Hypothalamus (tissue), 51 donors: ENCODE measurements at places on chromosomes 5 and 9.

- no peak for DNase-seq
Observed at GRCh38 chr5:149674686-149675085, 55.4 kb upstream of the PPARGC1B start.

DNA sequence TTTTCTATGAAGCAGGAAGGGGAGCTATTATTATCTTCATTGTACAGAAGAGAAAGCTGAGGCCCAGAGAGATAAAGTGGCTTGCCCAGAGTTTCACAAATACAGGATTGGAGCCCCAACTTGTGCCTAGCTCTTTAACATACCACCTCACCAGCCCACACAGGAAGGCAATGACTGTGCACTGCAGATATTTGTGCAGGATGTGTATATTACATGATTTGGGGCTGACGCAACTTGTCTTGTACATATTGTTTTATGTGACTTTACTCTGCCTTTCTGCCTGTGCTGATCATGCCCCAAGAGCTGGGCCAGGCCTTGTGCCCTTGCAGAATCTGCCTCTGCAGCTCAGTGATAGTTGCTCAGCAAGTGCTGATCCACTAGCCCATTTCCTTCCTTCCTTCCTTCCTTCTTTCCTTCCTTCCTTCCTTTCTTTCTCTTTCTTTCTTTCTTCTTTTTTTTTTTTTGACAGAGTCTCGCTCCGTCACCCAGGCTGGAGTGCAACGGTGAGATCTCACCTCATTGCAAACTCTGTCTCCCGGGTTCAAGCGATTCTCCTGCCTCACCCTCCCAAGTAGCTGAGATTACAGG lies 106.6 kb upstream of the TBCA start:
- DNase-seq = no peak

GRCh38 chr5:172642486-172642885 lies 1.4 kb downstream of the NEURL1B start:
- no peak for DNase-seq

GRCh38 chr5:10533226-10533625 lies 30.6 kb upstream of the ANKRD33B start:
- DNase-seq = no peak

DNA sequence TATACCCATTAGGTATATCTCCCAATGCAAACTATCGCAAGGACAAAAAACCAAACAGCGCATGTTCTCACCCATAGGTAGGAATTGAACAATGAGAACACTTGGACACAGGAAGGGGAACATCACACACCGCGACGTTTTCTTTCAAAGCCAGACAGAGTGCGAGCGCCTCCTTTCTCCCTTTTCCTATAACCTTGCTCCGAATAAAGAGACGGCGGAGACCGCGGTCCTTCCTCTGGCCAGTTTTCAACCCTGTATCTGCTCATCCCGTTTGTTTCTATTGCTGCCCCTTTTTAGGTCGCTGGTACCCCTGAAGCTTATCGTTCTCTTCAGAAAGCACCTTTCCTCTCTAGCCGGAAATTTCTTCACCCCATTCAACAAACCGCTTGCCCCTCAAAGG lies 1.3 kb downstream of the LVRN start:
- DNase-seq = no peak

DNA sequence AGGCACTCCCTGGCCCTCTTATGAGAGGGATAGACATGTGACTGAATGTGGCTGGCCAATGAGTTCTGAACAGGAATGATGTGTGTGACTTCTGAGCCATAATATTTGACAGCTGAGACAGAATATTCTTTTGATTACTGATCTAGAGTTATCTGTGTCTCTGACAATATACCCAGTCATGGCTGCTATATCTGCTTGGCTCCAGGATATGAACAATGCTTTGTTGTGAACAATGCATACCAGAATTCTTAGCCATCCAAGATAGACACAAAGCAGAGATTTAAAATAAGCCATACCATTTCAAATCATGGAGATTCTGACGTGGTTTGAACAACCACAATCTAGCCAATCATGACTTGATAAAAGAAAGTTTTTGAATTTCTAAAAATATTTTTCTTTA lies 840.3 kb upstream of the SEMA6A start:
- DNase-seq = no peak

DNA sequence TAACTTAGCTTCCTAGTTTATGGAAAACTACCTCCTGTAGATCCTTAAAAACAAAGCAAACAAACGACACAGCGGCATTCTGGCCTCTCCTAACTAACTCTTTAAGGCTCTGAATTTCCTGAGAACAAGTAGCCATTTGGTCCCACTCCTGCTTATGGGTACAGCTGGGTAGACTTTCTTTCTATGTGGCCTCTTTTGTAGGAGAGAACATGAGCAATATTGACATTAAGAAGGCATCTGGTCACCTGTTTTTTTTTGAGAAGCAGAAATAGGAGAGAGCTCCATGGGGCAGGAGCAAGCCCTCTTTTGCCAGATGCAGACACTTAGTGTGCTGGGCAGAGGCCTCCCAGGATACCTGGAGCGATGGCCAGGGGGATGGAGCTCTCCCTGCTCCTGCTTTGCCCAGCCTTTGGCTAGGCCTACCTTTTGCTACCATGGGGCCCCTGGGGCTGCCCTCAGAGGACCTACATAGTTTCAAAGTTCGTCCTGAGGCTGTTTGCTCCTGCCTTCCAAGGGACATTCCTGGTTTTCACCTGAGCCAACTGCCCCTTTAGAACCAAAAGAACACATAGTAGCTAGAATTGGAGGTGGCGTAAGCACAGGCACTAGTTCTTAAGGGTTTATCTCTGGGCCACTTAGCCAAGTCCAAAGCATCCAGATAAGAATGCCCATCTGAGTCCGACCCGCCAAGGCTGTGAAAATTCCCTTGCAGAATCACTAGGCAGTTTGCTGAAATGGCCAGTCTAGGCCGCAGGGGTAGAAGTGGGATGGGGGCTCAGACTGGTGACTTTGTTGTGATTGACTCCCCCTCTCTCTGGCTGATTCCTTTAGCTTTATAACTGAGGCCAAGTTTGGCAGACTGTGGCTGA lies 2.4 kb upstream of the STC2 start:
- no peak for DNase-seq

DNA sequence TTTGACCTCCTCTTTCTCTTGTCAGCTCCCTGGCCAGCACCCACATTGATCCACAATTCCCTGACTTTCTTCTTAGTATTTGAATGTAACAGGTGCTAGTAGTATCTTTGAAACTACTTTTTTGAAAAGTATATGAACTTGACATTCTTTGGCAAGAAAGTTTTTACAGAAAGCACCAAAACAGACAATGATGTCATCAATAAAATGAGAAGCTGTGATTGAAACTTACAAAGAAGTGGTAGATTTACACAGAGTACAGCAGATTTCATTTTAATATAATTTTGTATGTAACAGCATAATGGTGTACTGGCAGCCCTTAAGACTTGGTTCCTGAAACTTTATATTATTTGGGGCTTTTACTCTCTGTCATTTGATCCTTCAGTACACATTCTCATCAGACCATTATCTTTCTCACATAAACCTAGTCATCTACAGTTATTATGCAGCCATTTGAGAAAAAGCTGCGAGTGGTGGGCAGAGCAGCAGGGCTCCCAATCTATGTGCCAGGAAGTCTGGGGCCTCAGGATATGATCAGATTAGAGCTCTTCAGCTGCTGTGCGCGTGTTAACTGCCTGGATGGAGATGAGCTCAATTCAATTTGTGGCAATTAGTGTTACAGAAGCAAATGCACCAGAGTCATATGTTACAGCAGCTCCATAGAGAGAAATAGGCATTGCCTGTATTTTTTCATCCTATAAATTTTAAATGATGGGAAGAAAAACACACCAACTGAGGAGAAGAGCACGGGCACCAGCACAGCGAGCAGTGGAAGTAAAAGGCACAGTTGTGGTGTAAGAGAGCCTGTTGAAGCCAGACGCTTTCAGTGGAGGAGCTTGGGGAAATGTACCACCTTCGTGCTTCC lies 126.1 kb downstream of the STARD4 start:
- DNase-seq = no peak

- no peak for DNase-seq
Observed at GRCh38 chr5:121489972-121490371, 361.7 kb upstream of the FTMT start.

- no peak for DNase-seq
Observed at GRCh38 chr5:178323541-178323865, 90.9 kb upstream of the PHYKPL start.

- peak; percentile 61 for DNase-seq
Observed at GRCh38 chr9:77648234-77649108, at the start of gene GNA14. GNA14 (minus strand) TSS chr9:77648322; CDS start chr9:77647793, 529 bp downstream.

GRCh38 chr9:71675105-71675856 lies 93.0 kb downstream of the CEMIP2 start:
- no peak for DNase-seq

DNA sequence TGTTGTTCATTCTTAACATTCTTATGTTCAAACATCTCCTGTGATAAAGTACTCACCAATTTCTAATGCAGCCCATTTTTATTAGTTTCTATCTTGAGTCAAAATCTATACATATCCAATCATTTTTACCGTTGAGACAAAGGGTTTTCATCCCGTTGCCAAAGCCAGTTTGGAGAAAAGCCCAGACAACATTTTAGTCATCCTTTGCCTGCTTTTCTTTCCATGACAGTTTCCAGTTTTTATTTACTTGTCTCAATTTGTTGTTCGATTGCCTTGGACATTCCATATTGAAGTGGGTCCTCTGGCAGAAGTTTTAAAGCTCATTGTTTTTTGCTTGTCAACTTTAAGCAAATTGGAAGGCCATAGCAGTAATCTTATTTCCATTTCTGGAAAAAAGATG lies 123.9 kb downstream of the RAB3C start:
- no peak for DNase-seq

- DNase-seq = peak; percentile 27
Observed at GRCh38 chr9:84315278-84315877, 25.2 kb downstream of the SLC28A3 start.

DNA sequence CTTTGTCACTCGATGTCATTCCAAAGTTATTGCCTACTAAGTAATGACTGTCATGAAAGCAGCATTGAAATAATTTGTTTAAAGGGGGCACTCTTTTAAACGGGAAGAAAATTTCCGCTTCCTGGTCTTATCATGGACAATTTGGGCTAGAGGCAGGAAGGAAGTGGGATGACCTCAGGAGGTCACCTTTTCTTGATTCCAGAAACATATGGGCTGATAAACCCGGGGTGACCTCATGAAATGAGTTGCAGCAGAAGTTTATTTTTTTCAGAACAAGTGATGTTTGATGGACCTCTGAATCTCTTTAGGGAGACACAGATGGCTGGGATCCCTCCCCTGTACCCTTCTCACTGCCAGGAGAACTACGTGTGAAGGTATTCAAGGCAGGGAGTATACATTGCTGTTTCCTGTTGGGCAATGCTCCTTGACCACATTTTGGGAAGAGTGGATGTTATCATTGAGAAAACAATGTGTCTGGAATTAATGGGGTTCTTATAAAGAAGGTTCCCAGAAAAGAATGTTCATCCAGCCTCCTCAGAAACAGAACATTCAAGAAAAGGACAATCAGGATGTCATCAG lies 11.3 kb downstream of the TLR4 start:
- DNase-seq = no peak

DNA sequence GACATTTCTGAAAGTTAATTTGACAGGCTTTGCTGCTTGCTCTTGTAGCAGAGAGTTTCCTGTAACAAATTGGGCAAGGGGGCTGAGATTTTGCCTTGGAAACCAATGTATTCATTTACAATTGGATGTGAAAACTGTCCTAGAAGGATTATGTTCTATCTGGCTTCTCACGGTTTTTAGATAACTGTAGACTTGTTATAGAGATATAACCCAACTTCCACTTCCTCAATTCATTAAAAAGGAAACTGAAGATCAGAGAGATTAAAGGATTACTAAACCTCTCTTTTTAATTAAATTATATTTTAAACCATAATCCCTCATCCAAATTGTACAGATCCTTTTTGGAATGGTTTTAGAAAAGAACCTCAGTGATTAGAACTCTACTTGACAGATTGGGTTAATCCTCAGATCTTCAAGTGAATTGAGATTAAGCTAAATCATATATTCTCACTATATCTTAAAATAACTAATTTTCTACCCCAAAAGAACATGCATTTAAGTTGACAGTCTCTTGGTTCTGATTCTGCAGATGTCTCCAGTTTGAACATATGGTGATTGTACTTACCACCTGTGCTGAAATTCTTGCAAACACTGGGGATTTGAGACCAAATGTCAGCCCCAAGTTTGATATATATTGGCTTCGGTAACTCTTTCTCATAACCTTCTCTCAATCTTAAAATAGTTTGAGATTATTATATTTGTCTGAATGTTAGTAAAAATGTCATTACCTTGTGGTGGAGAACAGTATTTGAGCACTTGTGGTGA lies 130.1 kb upstream of the C9orf72 start:
- no peak for DNase-seq

GRCh38 chr9:131120620-131121228 lies 4.7 kb upstream of the NUP214 start:
- DNase-seq = no peak

- no peak for DNase-seq
Observed at GRCh38 chr5:62386824-62387223, 16.9 kb downstream of the DIMT1 start.

DNA sequence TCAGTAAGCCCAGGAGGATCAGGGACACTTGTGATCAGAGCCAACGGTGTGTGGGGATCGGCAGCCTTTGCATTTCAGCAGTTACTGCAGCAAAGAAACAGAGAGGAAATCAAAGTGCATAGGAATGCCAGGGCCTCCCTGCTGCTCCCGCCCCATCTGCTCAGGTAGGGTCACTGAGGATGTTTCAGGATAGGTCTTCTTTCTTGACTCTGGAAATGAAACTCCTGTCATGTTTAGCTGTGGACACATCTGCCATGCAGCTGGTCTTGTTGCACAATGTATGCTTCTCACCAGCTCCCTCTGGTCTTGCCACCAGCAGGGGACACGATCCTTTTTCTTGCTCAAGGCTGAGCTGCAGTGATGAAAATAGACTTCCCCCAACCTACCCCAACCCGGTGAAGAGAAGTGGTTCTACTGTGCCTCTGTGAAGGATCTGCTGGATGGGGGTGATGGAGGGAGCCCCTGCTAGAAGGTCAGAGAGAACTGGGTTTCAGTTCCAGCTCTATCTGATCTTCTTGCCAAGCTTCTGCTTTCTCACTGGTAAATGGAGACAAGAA lies 185.2 kb upstream of the KLF4 start:
- DNase-seq = no peak

GRCh38 chr5:312845-313244 lies 8.7 kb upstream of the AHRR start:
- no peak for DNase-seq

- DNase-seq = no peak
Observed at GRCh38 chr5:90308787-90309585, 100.6 kb downstream of the CETN3 start.

DNA sequence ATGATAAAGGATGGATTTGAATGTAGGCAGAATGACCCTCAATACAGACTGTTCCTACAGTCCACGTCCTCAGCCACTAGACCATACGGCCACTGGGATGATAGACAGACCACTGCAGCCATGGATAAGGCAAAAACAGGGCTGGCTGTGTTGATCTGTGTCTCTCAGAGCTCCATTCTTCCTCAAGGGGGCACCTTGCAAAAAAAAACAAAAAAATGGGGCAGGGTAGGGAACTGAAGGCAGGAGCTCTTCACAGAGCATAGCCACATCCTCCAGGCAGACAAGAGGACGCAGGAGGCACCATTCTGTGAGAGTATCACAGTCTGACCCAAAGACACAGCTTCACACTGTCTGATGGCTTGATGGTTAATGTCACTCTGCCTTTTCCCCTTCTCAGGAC lies 61.2 kb upstream of the GABRP start:
- DNase-seq = no peak

GRCh38 chr5:39943811-39944210 lies 519.0 kb upstream of the DAB2 start:
- DNase-seq = no peak
